ENCODE measurements at places on chromosomes 5 and 9. TPM values are rescaled to one million over a fixed set of nuclear protein-coding genes. Genes with fewer than 3 reads are reported as not detected.

The TMEM8B gene
- total RNA-seq, result 4.5 TPM

- H3K27me3 ChIP-seq, result no peaks in the 10 kb centered on the region
- no peaks in the 10 kb centered on the region for H3K36me3 ChIP-seq
- H3K4me3 ChIP-seq, result no peak overlapping the region
- no peak for DNase-seq
- no peak overlapping the region for H3K27ac ChIP-seq
Measured at GRCh38 chr5:33291216-33292000, 149.4 kb upstream of the TARS1 start.

The KIF27 gene
- total RNA-seq, result 7.2 TPM

DNA sequence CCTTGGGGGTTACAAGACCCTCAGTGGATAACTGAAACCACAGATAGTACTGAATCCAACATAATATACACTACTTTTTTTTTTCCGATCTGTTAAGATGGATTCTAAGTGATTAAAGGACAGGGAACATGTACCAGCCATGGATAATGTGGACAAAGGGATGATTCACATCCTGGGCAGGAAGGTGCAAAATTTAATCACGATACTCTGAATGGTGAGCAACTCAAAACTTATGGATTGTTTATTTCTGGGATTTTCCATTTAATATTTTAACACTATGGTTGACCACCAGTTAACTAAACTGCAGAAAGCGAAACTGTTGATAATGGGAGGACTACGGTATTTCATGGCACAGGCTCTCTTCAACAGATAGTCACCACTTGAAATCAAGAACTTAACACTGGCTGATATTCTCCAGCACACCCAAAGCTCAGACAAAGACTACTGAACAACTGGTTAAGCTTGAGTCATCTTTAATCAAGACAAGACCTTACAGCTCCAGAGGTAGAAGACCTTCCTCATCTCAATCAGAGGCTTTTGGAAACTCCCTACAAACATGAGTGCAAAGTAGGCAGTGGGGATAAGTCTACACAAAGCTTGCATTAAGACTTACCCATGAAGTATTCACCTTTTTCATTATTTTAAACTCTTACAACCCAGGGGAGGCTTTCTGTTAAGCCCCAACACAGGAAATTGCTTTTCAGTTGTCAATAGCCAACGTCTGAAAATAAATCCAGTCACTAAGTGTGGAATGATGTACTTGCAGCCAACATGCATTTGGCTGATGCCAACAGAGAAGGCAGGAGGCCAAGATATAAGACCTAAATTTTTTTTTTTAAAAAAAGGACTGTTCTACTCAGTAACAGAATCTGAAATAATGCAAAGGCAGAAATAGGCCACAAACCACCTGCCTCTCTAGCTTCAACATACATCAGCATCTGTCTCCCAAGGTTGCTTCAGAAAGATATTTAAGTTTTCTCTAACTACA lies 78.7 kb downstream of the ELAVL2 start:
- no peak overlapping the region for H3K27ac ChIP-seq
- H3K27me3 ChIP-seq, result no peaks in the 10 kb centered on the region
- H3K4me3 ChIP-seq, result no peak overlapping the region
- H3K4me1 ChIP-seq, result no peaks in the 10 kb centered on the region
- no peak for DNase-seq
- no peaks in the 10 kb centered on the region for H3K36me3 ChIP-seq

DNA sequence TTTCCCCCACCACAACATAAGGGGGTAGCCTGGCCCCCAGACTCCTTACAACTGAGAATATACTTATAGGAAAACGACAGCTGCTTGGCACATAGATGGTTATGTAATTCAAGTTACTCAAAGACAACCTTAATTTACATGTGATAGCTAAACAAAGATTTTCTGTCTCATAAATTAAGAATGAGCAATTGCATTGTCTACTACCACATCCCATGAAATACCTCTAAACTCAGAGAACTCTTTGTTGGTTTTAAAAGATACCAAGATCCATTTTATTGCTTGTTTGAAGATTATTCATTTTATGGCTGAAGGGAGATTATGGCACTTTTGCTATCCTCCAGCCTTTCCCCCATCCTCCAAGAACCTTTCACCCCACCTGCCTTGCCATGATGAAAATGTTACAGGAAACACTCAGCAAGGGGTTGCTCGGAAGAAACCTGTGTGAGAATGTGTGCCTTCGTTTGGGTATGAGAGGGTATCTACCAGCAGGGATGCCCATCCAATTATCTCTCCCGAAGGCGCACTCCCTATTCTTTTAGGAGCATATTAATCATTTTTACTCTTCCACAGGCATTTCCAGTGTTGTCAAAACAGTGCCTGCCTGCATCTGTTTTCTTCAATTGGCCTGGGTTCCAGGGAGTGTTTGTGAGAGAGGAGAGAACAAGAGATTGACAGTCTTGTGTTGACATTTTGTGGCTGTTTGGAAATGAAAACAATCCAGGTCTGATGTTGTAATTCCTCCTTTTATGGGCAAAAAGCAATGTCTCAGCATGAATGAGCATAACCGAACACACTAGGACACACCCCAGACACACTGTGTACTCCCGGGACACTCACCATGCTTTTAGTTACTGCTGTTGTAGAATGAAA lies 208.0 kb upstream of the ANKRD55 start:
- no peak overlapping the region for H3K27ac ChIP-seq
- DNase-seq, result no peak
- no peak overlapping the region for H3K4me3 ChIP-seq
- no peaks in the 10 kb centered on the region for H3K36me3 ChIP-seq
- peaks cover 4% of the 10 kb centered on the region for H3K4me1 ChIP-seq

- no peaks in the 10 kb centered on the region for H3K27me3 ChIP-seq
- DNase-seq, result no peak
- no peak overlapping the region for H3K4me3 ChIP-seq
- H3K36me3 ChIP-seq, result peaks cover 23% of the 10 kb centered on the region
Measured at GRCh38 chr9:120569556-120569955, 10.4 kb downstream of the CDK5RAP2 start.

GRCh38 chr9:7316166-7316795 lies 483.3 kb downstream of the DMAC1 start:
- H3K4me3 ChIP-seq, result no peak overlapping the region
- no peak for DNase-seq
- no peaks in the 10 kb centered on the region for H3K4me1 ChIP-seq
- no peaks in the 10 kb centered on the region for H3K36me3 ChIP-seq
- no peak overlapping the region for H3K27ac ChIP-seq

GRCh38 chr5:28542987-28543386 lies 1504.6 kb upstream of the CDH9 start:
- H3K4me1 ChIP-seq, result no peaks in the 10 kb centered on the region
- H3K27ac ChIP-seq, result no peak overlapping the region
- DNase-seq, result no peak
- H3K27me3 ChIP-seq, result no peaks in the 10 kb centered on the region
- no peaks in the 10 kb centered on the region for H3K36me3 ChIP-seq

- no peaks in the 10 kb centered on the region for H3K36me3 ChIP-seq
- no peak for DNase-seq
- H3K4me3 ChIP-seq, result no peak overlapping the region
- H3K27me3 ChIP-seq, result peaks cover 11% of the 10 kb centered on the region
- H3K27ac ChIP-seq, result no peak overlapping the region
- no peaks in the 10 kb centered on the region for H3K4me1 ChIP-seq
Measured at GRCh38 chr9:14401911-14402310, 88.0 kb upstream of the NFIB start.

DNA sequence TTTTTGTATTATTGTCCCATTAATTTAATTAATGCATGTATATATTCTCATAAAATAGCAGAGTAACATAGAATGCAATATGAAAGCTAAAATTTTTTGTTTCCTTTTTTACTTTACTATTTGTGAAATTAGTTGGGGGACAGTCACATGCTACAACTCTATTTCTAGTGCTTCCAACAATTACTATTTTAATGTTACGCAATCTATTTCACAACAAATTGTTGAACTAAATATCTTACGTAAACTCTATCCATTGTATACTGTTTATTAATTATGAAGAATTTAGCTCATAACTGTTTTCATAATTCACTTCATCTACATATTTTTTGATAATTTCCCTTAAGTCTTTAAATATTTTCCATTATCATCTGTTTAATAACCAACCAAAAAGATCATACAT lies 1685.4 kb upstream of the CDH6 start:
- no peak overlapping the region for H3K4me3 ChIP-seq
- no peaks in the 10 kb centered on the region for H3K4me1 ChIP-seq
- no peaks in the 10 kb centered on the region for H3K36me3 ChIP-seq
- no peaks in the 10 kb centered on the region for H3K27me3 ChIP-seq

DNA sequence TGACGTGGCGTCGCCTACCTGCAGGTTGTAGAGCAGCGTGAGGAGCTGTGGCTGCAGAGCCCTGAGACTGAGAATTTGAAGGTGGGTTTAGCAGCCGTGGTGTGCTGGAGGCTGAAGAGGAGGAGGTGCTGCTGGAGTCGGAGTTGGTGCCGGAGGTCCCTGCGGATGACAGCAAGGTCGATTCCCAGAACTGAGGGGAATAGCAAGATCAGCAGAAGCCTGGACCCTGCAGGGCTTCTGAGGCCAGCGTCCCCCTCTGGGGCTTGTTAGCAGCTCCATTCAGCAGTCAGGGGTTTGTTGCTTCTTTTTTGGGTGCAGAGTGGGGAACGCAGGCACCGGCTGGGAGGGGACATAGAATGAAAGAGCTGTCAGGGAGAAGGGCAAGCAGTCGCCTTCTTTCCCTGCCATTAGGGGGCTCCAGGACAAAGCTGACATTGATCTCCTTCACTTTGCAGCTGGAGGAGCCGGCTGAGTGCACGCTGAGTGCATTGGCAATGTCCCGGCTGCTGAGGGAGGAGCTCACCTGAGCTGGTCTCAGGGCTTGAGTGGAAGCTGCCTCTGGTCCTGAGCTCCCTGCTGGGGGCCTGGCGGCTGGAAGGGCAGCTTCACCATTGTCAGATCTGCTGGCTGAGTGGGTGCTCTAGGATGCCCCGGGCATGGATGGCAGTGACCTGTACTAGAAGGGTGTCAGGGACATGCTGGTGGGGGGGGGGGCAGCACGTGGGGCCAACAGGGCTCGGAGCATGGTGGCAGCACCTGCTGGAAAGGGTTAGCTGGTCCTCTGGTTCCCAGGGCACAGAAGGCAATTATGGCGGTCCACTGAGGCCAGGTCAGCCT lies 20.8 kb downstream of the OBP2B start:
- H3K36me3 ChIP-seq, result peaks cover 3% of the 10 kb centered on the region
- no peak for DNase-seq
- H3K4me1 ChIP-seq, result peaks cover 10% of the 10 kb centered on the region
- no peak overlapping the region for H3K4me3 ChIP-seq
- H3K27ac ChIP-seq, result no peak overlapping the region

DNA sequence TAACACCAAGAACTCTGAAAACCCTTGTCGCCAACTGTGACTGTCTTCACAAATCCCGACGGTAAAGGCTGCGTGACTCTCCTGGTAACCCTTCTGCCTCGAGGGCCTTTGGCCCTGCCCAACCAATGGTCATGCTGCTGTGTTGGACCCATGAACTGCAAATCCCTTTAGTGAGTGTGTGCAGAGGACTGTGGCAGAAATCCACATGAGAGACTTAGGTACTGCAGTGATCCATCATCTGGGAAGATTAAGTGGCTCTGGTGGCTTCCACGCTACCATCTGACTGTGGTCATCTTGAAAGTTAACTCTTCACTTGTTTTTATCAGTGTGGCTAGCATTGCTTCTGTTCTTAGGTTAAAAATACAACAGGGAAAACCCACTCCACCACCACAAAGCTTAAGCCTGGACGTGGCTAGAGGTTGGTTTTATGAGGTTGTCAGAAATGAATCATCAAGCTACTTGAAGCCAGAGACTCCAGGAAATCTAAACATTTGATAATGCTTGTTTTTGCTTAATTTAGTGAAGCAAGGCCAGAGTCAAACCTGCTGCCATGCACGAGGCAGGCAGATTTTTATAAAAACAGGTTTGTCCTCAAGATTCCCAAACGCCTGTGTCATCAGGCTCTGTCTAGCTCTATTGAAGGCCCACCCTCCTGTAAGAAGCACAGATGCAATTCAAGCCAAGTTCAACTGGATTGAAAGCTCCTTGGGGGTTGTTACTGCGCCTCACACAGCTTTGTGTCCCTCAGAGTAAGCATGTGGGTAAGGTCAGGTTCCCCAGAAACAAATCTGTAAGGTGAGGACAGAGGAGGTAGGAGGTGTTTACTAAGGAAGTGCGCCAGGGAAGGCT lies 52.7 kb upstream of the ERCC6L2 start:
- H3K36me3 ChIP-seq, result peaks cover 2% of the 10 kb centered on the region
- no peak for DNase-seq
- no peaks in the 10 kb centered on the region for H3K27me3 ChIP-seq
- peaks cover 9% of the 10 kb centered on the region for H3K4me1 ChIP-seq
- H3K27ac ChIP-seq, result peak overlapping the region; percentile 14

The ECM2 gene
- not detected for total RNA-seq

DNA sequence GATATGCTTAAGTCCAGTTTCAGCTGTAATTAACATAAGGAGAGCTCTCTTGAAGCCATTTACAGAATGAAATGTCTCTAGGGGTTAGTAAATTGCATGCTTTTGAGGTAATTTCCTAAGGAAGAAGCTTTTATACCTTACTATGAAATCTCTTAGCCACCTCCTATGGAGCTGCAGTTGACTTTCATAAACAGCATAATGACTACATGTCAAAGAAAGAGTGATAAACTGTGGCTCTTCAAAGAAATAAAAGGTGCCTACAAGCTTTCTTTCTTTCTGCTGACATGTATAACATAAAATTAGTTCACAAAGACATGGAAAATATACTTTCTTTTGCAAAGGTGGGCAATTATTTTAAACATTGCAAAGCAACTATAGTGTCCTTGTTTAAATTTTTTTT lies 90.8 kb downstream of the TMEM167A start:
- no peaks in the 10 kb centered on the region for H3K27me3 ChIP-seq
- H3K4me1 ChIP-seq, result no peaks in the 10 kb centered on the region
- H3K36me3 ChIP-seq, result no peaks in the 10 kb centered on the region
- DNase-seq, result no peak
- H3K27ac ChIP-seq, result no peak overlapping the region
- H3K4me3 ChIP-seq, result no peak overlapping the region

DNA sequence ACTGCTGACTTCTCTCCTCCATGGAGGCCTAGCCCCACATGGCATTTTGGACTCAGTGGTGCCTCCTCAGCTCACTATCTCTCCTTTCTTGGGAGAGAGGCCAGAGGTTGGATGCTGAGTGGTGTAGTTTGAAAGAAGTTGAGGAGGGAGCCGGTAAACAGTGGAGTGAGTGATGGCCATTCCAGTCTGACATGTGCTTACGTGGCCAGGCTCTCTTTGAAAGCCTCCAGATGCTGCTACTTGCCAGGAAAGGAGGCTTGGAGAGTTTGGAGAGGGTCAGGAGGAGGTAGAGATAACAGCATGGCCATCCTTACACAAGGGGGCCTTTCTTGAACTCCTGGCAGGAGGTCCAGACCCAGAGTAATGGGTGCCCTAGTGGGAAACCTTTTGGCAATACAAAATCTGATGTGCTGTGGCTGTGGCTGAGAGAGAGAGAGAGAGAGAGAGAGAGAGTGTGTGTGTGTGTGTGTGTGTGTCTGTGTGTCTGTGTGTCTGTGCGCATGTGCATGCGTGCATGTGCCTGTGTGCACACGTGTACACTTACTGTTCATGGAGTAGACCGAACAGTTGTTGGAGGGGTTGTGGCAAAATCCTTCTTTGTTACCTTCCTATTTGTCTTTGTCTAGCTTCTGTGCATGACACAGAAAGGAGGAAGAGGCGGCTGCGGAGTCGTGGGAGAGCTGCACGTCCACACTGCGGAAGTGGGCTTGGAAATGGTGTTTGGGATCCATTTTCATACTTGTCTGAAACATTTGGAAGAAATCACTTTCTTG lies 37.8 kb downstream of the RALGPS1 start:
- peaks cover 6% of the 10 kb centered on the region for H3K27me3 ChIP-seq
- H3K36me3 ChIP-seq, result peaks cover 3% of the 10 kb centered on the region
- H3K4me3 ChIP-seq, result peak overlapping the region; percentile 28
- DNase-seq, result no peak
- H3K4me1 ChIP-seq, result peaks cover 14% of the 10 kb centered on the region

The SLC36A2 gene
- not detected for total RNA-seq

- H3K27ac ChIP-seq, result no peak overlapping the region
- H3K4me1 ChIP-seq, result peaks cover 42% of the 10 kb centered on the region
Measured at GRCh38 chr5:169666365-169666764, 29.3 kb downstream of the DOCK2 start.

The PTGR1 gene
- not detected for total RNA-seq

The SIGMAR1 gene
- 30.2 TPM for total RNA-seq
